ENCODE measurements at places on chromosomes 5 and 9.

DNA sequence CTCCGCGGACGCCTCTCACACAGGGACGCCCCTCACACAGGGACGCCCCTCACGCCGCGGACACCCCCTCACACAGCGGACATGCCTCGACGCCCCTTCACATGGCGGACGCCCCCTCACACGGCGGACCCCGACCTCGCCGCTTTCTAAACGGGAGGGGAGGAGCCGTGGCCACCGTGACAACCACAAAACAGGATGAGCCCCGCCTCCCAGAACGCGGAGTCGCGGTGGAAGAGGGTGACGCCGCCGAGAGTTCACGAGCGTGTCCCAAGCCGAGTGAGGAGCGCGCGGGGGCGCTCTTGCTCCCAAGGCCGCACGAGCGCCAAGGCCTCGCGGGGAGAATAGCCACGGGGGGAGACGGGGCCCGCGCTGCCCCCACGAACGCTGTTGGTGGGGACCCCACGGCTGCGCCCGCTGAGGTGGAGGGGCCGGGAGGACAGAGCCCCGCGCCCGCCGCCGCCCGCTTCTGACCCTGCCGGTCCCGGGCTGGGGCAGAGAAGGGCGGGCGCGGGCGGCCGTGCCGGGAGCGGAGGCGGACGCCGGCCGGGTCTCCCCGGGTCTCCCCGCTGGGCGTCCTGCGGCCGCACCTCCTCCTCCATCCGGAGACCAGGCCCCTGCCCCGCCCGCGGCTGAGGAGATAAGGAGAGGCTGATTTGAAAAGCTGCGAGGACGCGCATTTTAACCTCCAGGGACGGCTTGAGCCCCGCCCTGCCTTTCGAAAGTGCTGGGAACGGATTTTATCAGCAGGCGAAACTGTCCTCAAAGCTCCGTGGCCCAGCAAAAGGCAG is 3.9 kb upstream of the NKD2 start:
- no peak for DNase-seq

DNA sequence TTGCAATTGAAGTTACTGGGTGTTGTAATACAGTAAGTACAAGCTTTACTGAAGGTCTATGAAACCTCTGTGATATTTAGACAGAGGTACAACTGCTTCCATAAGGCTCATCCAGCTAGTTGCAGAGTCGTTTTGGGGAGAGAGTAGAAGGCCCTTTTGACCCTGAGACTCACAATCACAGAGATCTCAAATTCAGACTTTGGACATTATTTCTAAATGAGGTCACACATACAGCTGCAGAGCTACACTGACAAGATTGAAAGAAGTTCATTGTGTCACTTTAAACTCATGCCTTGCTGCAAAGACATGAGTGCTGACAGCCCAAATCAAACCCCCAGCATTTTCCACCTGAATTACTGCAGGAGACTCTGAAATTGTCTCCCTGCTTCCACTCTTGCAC is 205.9 kb upstream of the TMEM161B start:
- no peak for DNase-seq

DNA sequence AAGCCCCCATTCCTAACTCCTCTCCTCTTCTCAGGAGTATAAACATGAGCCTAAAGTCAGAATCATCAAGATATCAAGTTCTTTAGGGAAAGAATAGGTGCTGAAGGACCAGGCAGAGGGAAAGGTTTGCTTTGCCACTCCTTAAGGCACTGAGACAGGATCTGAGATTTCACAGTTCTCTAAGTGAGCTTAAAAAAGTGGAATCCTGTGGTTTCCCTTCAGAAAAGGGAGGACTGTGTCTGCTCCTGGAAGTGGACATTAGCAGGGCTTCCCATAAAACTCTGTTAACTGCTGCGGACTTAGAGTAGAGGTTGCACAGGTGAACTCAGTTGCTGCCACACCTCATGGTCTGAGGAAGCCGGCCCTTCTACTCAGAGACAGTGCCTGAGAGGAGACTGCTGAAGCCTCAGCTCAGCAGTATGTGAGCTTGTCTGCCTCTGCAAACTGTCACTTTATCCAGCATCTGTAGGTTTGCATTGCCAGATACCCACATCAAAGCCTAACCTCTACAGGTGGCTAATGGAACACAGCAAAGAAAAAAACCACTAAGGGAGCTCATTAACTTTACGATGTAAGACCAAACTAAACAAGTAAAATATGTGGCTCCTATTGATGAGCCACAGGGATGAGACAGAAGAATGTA is 42.9 kb downstream of the RIC1 start:
- DNase-seq, result no peak

- DNase-seq, result no peak
Observed at GRCh38 chr5:17352223-17352622, 134.8 kb downstream of the BASP1 start.

- DNase-seq, result no peak
Observed at GRCh38 chr5:26856238-26856637, 182.1 kb downstream of the CDH9 start.

GRCh38 chr5:76230711-76231285 is 147.6 kb downstream of the SV2C start:
- no peak for DNase-seq

Measured in effector memory CD4-positive, alpha-beta T cell (primary cell).